ENCODE measurements at places on chromosomes 12 and 14.
A peak's percentile ranks its signal among the peaks of the same experiment; 100 is the strongest.

GRCh38 chr12:56839915-56840325, 76.8 kb downstream of the HSD17B6 start:
- no peak for DNase-seq

- no peak for DNase-seq
These were observed 60.8 kb upstream of the CLMN start for GRCh38 chr14:95380350-95381042.

DNA sequence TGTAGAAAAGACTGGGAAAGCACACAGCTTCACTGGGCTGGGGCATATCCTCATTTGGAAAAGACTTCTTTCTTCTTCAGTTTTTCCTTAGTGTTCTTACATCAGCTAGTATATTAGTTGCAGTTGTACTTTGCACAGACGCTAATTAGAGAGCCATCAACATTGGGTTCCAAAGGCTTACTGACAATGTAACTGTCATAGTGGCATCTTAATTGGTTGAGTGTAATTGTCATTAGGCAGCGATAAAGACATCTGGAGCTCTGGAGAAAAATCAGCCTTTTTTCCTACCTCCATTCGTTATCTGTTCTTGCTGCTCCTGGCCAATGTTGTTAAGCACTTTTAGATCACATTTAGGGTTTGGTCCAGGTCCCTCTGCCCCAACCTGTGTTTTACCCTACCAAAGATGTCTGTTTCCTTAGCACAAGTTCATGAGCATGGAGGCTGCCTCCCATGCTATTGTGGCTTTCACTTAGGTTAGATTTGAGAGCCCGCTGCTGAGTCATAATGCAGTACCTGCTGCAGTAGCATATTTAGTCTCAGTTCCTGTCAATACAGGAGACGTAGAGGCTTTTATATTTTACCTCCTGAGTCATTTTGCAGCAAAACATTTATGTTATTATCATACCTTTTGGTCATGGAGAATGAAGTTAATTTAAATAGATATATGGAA, 49.2 kb downstream of the FBXW8 start:
- DNase-seq = no peak

DNA sequence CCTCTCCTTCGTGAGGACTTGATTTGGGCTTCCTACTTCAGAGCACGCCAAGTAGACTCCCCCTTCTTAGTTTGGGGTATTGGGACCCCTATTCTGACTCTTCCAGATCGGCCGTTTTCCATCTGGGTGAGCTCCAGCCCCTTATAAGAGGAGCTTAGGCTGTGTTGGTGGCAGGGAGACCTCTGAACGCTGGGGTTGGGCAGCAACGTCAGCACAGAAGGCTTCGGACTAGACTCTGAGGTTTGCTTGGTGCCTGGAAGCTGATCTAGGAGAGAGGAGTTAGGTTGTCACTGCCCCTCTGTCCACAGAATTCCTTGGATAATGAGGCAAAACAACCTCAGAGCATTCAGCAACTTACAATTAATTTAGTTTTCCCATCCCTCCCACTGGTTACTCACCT, 99.2 kb upstream of the RTL1 start:
- DNase-seq = no peak

DNA sequence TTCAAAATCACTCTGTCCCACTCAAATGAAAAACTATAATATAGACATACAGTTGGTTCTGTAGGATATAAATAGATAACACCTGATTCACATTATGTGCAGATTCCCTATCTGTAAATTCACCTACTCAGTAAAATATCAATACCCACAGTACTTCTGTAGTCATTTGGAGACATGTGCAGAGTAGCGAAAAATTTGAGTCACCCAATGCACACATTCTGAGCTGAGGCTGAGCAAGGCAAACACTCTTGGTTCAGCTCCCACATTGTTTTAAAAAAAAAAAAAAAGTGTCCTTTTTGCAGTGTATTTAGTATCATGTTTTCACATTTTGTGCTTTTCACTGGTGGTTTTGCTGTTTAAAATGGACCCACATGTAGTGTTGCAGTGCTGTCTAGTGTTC, 27.3 kb upstream of the BBS10 start:
- DNase-seq = no peak

GRCh38 chr14:98138666-98139065, 1133.3 kb downstream of the BCL11B start:
- DNase-seq = peak; percentile 40

DNA sequence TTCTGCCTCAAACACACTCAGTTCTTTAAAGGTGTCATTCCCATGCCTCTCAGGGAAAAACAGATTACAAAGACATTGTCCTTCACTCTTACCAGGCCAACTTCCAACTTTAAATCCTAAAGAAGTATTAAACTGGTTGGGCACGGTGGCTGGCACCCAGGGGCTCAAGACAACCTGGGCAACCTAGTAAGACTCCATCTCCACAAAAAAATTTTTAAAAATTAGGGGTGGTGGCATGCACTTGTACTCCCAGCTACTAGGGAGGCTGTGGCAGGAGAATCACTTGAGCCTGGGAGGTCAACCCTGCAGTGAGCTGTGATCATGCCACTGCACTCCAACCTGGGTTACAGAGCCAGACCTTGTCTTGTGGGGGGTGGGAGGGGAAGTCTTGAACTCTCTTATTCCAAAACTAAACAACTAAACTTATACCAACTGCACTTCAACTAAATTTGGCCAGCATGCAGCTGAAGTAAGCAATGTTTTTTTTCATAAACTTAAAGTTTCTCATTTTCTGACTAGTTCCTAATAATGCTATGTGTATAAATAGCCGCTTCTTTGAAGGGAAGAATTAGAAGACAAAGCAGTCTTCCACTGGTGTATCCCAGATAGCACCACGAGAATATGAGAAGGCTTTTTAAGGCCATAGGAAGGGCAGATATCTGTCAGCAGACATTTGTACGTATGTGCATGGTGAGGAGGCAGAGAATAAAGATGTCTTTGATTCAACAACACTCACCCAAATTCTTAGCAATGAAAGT, 2.4 kb downstream of the SLC11A2 start:
- no peak for DNase-seq

- no peak for DNase-seq
These were observed 64.8 kb downstream of the PPFIBP1 start for GRCh38 chr12:27588776-27589175.

DNA sequence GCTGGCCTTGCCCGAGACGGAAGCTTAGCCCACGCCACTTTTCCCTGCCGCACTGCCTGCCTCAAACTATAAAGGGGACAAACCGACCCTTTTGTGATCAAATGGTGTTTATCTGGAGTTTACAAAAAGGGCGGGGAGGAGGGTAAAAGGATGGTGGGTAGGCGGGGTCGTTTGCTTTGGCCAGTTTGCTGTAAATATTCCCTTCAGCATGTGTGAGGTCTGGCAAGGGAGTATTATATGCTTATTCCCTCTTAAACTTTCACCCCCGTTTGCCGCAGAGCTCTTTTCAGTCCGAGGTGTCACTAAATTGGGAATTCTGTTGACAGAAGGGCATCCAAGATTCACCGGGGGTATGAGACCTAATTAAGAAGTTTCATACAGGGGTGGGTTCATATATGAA, 3.8 kb upstream of the TBX3 start:
- DNase-seq = no peak

GRCh38 chr12:124567673-124568373, 411 bp upstream of the NCOR2 start:
- DNase-seq = peak; percentile 67

- DNase-seq = no peak
These were observed 28.5 kb downstream of the GPRC5A start for GRCh38 chr12:12919666-12920435.

DNA sequence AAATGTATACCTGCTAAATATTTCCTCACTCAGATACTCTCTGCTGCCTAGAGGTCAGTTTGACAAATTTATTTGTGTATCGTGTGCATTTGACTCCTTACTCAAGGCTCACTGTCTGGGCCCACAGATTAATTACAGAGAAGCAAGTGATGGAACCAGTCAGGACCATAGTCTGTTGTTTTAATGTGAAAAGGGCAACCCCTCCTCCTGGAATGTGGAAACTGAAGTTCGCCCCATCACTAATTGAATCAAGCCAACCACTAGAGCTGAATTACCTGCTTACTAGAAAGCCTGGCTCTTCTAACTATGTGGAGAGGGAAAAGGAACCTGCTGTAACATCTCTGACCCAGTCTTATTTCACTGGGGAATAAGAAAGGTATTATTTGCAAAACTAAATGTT, 199.9 kb upstream of the KRR1 start:
- DNase-seq = no peak

DNA sequence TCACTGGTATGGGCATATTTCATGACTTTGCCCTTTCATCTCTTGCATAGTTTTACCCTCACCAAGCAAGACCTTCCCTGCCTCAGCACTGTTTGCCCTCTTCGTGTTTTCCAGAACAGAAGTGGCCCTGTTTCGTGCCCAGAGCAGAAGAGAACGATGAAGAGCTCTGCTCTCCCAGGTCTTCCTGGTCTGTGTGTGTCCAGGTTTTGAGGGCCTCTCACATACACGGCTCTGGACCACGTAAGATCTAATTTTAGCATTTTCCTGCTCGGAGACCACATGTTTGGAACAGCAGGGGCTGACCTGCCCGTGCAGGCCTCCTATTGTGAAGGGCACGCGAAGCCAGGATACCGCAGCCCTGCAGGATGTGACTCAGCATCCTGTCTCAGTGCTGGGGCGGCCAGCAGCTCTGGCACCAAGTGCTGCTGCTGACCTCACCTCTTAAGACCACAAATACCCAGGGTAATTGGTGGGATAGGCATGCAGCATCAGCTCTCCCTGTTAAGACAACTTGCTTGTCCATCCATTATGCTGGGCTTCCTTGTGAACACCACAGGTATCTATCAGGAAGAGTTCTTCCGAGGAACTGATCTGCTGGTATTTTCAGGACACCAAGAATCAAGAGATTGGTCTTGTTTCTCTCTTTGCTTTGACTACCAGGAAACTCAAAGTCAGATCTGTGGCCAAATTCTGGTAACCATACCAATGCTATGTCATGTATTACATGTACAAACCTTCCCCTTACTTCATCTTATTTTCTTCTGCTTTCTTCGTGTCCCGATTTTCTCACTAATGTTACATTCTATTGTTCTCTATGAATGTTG, 19.0 kb downstream of the SSH1 start:
- DNase-seq = peak; percentile 18

DNA sequence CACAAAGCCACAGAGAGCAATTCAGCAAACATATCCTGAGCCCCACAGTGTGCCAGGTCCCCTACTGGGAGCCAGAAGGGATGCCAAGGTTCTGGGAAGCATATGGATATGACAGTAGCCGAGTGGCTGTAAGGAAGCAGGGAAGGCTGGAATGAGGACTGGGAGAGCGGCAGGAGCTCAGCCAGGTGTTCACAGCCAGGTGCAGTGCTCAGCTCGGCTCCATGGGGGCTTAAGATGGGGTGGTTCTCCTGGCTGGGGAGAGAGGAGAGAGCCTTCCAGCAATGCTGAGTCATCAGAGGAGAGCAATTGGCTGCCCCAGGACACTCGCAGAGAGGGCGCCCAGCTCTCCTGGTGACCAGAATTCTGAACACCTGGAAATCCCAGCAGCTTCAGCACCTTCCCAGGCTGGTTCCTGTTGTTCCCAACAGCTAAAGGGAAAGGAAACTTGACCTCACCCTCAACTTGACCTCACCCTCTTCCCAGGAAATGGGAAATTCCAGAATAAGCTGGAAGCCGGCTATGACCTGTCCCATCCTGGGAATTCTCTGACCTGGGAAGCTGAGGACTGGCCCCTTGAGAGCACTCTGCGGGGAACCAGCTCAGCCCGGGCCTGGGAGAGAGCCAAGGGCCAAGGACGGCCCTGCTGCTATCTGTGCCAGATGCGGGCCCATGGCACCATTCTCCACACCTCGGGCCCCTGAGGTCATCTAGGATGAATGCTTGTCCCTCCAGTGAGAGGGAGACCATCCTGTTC, 34.6 kb downstream of the SLC6A12 start:
- no peak for DNase-seq

Data from stimulated activated CD4-positive, alpha-beta T cell treated with anti-CD3 and anti-CD28 coated beads, Interleukin-1b, Interleukin-23, amount 100 ng/mL, for 1 hour (primary cell).